Hippocampal formation (tissue), 2 donors: ENCODE measurements at places on chromosomes 7 and 10.
A peak's percentile ranks its signal among the peaks of the same experiment; 100 is the strongest.

DNA sequence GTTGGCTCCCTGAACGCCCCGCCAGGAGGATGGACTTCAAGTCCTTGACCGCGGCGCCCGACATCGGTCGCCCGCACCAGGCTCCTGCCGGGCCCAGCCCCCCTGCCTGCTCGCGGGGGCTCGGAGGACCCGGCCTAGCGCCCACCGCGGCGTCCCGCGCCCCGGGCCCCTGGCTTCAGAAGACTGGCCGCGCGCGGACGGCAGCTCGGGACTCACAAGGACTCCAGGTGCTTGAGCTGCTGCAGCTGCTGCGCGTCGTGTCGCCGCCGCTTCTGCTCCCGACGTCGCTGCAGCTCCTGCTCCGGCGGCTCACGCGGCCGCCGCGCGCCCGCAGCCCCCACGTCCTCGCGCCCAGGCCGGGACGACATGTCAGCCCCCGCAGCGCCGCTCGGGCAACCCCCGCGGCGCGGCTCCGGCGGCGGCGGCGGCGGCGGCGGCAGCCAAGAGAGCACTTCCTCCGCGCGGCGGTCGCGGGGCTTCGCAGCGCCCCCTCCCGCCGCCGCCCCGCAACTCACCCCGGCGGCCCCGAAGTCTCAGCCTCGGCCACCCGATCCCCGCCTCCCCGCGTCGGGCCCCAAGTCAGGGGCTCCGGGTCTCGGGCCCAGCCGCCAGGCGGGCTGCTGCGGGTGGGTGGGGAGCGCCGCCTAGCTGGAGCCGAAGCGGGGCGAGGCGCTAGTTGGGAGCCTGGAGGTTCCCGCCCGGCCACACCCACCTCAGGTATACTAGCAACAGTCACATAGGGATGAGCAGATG is at the start of gene RP9:
RP9 (minus strand) TSS at position 400 of the 753 bp plus-strand sequence; CDS start at position 368, 32 bp downstream.
- peak; percentile 48 for DNase-seq

DNA sequence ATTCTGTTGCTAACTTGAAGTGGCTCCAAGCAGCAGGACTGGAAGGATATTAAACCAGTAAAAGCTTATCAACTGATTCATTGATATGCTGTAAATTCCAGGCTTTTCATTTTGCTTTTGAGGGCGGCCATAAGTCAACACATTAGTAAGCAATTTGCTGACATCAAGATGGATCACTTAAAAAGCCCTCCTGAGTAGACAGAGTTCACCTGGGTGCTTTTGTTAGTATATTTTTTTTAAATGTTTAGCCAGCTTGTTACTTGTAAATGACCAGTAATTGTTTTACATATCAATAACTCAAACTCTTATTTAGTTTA is 26.5 kb downstream of the RNF32 start:
- DNase-seq: no peak

DNA sequence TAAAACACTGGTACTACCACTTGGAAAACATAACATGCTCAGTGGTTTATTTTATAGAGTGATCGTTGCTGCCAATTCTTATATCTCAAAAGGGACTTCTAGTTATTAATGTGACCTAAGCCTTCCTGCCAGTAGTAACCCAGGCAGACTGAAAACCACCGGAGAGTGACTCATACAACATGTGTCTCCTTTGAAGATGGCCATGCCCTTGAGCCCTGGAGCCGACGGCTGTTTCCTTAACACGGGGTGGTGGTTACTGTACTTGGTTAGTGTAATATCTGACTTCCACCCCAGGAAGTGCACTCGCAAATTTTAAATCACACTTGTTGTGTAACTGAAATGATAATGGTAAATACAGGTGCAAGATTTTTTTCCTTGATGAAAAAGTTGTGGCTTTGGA is 30.5 kb downstream of the JAKMIP3 start:
- DNase-seq: no peak

DNA sequence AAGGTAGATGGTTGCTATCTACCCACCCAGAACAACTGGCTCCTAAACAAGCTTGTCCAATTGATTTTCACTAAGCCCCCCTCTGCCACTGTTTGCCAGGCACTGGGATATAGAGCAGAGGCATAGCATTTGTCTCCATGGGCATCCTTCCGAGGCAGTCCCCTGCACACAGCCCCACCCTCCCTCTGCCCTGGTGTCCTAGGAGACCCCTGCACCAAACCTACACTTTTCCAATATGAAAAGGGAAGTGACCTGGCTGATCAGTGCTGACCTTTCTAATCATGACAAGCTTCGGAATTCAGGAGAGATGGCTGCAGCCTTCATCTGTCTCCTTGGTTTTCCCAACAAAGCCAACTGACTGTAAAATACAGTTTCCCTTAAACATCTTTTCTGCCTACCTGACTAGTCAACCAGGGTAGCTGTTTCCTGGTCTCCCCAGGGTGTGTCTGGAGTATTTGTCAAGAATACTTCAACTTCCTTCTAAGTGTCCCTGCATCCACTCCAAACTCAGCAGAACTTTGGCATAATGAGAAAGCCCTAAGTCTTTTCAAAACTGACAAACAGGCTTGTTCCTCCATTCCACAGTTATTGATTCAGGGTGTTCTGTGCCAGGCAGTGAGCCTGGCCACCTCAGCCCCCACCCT is 7.6 kb upstream of the SLC18A3 start:
- DNase-seq: no peak

GRCh38 chr7:111014079-111014478 is 76.8 kb upstream of the LRRN3 start:
- no peak for DNase-seq

DNA sequence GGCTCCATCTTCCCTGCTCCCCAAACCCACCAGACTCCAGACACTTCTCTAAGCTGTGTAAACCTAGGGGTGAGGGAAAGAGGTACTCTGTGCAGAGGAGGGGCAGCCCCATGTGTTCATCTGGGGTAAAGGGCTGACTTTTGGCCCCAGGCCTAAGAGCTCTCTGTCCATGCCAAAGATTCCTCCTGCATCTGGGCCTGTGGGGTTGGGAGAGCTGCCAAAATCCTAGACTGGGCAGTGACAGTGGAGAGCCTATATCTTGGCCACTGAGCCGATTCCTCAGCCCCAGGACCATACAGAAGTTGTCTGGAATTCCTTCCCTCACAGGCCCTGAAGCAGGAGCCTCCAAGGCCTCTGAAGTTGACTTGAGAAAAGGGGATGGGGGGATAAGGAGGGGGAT is 25.3 kb upstream of the LEP start:
- DNase-seq: no peak

- no peak for DNase-seq
Observed at GRCh38 chr10:1597370-1598146, 139.8 kb downstream of the ADARB2 start.

DNA sequence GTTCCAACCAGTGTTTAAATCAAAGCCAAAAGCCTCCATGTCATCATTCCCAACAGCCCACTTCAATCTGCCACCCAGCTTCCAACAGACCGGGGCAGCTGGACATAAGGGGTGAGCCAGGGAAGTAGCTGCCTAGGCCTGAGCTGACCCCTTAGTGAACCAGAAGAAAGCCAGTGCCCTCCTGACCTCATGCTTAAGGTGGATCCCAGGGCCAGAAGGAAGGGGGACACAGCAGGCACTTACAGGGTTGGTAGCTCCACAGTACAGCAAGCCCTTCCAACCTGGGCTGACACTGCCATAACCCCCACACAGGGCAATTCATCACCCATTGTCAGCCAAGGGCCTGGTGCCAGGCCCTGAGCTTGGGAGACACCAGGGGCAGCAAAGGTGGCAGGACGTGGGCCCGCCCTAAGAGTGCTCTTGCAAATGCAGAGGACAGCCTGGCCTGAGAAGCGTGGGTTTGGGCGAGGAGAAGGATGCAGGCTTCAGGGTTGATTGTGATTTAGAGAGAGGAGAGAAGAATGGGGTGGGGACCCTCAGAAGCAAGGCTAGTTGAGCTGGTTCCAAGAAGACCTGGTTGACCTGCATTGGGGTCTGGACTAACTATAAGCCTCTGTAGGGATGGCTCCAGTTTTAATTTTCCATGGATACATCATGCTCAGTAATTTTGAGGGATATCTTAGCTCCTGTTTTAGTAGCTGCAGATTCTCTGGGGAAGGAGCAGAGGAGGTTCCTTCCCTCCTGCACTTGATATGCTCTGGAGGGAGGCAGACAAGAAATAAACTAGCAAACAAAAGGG is 3.1 kb upstream of the CYP26A1 start:
- no peak for DNase-seq

- no peak for DNase-seq
Observed at GRCh38 chr10:31034098-31034909, 2.6 kb upstream of the ZNF438 start.

- DNase-seq: no peak
Observed at GRCh38 chr7:79296553-79297320, 156.7 kb downstream of the MAGI2 start.

GRCh38 chr10:69088471-69088769 is 517 bp downstream of the SRGN start:
- DNase-seq: no peak

- DNase-seq: no peak
Observed at GRCh38 chr7:16204953-16205352, 216.4 kb downstream of the CRPPA start.

GRCh38 chr10:107492389-107492788 is 327.9 kb upstream of the SORCS1 start:
- DNase-seq: no peak

- DNase-seq: no peak
Observed at GRCh38 chr10:27100813-27101347, 586 bp upstream of the ANKRD26 start.

- DNase-seq: peak; percentile 7
Observed at GRCh38 chr7:12067156-12067831, 143.8 kb upstream of the TMEM106B start.

DNA sequence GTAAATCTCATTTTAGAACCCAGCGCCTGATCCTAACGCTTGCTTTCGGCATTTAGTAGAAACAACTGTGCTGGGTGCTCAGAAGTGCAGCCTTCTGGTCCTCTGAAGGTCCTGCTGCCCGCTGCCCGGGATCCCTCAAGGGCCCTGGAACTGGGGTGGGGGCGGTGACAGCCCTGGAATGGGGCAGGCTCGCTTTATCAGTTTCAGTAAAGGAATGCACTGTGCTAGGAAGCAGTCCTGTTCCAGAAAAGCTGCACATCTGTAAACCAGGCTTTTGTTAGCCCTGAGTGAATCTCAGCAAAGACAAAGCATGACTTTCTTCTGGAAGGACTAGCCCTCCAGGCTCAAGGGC is 254.6 kb downstream of the TNS3 start:
- no peak for DNase-seq

GRCh38 chr7:156460858-156461627 is 179.5 kb upstream of the RNF32 start:
- no peak for DNase-seq

DNA sequence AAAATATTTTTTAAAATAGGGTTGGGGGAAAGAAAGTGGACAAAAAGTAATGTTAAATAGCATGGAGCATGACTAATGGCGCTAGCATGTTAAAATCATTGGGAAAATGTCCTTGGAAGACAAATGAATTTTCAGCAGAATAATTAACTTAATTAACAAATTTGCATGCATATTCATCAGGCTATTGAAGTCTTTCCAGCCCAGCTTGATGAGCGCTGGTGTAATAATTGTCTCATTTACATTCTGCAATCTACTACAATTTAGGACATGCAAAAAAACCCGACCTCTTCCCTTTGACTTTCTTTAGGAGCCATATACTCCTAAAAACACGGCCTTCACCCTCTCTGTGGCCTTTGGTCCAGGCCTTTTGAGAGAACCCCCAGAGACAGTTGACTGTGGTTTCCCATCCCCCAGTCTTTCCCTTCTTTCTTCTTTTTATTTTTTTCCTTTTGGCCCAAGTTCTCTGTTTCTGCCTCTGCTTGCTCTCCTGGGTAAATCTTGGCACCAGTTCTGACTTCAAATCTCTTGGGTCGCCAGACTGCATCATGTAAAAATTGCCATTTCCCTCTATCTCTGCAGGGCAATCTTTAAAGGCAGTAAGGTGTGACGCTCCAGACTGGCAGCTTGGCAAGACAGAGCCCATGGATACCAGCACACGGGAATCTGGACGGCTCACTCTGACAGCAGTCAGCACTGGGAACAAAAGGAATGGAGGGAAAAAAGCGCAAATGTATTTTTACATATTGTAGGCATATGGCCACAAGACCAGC is 105.5 kb downstream of the NEUROD6 start:
- DNase-seq: no peak

- DNase-seq: no peak
Observed at GRCh38 chr10:28575852-28576251, 42.9 kb downstream of the WAC start.

- DNase-seq: no peak
Observed at GRCh38 chr7:64878684-64879083, 24.4 kb upstream of the ZNF273 start.

GRCh38 chr10:122343135-122343800 is 31.2 kb upstream of the PLEKHA1 start:
- no peak for DNase-seq

DNA sequence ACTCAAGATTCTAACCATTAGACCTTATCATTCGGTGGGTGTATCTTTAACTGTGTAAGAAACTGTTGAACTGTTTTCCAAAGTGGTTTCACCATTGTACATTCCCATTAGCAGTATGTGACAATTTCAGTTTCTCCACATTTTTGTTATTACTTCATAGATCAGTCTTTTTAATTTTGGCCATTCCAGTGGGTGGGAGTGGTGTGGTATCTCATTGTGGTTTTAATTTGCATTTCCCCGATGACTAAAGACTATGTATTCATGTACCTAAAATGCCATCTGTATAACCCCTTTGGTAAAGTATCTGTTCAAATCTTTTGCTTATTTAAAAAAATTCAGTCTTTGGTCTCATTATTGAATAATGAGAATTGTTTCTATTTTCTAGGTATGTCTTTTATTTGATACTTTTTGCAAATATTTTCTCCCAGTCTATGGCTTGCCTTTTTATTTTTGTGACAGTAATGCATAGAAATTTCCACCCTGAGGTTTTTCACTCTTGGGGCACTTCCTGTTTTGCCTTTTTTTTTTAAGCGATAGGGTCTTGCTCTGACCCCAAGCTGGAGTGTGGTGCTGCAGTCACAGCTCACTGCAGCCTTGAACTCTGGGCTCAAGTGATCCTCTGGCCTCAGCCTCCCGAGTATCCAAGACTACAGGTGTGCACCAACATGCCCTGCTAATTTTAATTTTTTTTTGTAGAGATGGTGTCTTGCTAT is 141.1 kb upstream of the ITGB1 start:
- no peak for DNase-seq

DNA sequence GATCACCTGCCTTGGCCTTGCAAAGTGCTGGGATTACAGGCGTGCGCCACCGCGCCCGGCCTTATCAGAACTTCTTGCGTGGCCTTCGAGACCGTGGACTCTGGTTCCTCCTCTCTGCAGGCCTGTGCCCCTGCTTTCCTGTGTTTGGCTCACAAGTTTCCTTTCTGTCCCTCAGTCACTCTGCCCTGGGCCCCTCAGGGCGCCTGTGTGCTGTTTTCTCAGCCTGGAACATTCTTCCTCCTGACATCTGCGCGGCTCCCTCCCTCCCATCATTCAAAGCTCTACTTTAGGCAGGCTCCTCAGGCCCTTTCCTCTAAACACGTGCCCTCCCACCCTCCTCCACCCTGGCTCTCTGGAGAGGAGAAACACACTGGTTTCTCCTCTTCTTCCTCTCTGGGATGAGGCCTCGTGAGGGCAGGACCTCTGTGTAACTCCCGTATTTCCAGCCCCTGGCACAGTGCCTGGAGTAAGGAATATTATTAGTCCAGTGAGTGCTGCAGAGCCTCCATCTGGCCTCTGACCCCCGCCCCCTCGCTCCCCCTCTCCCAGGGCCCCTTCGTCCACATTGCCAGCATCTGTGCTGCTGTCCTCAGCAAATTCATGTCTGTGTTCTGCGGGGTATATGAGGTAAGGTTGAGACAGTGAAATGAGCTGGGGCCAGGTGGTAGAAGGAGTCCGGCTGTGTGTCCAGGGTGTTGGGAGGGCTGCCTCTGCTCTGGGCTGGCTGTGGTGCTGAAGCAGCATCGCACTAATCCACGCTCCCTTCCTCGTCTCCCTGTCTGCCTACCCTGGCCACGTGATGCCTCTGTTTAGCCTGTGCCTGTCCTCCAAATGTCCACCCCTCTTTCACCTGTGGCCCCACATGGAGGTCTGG is 7.1 kb downstream of the CLCN1 start:
- no peak for DNase-seq
